ENCODE measurements at places on chromosomes 16 and 17.

DNA sequence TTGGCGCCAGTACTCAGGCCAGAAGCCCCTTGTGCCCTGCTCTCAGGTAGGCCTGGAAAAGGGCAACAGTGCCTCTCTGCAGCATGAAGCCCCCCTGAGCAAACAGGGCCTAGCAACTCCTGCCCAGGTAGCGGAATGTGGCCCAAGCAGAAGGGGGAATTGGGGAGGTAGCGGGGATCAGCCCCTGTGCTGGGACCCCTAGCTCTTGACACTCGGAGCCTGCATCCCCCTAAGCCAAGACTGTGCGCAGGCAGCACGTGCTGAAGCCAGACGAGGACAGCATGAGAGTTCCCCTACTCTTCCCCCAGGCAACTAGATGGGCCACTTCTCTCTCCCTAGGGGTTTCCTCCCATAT is 823 bp upstream of the CD2BP2 start:
- DNase-seq, result no peak

- DNase-seq, result no peak
Measured at GRCh38 chr17:45129940-45130680, 2.2 kb downstream of the PLCD3 start.

DNA sequence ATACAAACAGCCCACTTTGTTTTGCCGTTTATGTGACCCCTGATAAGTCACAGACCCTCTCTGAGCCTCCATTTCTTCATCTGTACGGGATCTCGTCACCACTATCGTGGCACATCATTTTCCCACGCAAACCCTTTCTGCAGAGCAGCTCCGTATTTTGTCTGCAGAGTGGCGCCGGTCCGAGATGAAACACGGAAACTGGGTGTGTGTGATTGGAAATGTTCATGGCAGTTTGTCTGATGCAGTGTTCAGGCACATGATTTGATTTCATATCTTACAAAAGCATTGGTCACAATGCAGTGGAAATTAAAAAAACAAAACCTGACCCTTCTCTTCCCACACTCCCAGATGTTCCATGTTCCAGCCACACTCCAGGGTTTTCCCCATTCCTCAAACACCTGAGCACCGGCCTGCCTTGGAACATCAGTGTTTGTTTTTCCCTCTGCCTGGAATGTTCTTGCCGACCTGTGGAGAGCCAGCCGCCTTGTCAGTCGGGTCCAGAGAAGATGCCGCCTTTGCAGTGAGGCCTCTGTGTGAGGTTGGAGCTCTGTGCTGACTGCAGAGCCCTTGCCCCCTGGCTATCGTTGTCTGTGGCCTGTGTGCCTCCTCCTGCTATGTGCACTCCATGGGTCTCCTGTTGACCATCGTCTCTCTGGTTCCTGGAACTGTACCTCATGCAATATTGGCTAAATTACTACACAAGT is 39.2 kb downstream of the NT5M start:
- no peak for DNase-seq

DNA sequence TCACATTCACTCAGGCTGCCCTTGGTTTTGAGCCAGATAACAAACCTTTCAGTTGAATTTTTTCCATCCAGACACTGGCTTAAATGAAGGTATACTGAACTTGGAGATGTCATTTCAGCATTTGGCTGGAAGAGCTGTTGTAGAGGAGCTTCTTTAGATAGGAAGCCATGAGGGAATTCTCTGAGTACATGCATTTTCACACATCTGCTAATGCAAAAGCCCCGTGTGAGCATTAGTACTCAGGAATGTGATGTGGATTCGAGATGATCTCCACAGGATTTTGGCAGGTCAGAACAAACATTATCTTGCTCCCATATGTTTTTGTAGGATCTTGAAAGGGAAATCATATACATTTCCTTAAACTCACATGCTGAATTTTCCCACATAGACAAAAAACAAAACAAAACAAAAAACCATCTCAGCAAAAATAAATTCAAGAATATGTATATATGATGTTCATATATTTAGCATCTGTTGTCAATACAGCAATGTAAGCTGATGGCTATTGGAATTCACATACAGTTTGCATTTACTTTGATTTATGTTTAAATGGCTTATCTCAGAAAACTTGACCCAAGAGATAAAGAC is 277.2 kb upstream of the TBX2 start:
- DNase-seq, result no peak

GRCh38 chr16:88839026-88839529 is 17.7 kb downstream of the GALNS start:
- DNase-seq, result no peak

- no peak for DNase-seq
Measured at GRCh38 chr17:69246726-69247375, 18.2 kb upstream of the ABCA10 start.

GRCh38 chr16:81831722-81832126 is 52.6 kb downstream of the PLCG2 start:
- DNase-seq, result peak; percentile 46

GRCh38 chr17:80002690-80003490 is 32.8 kb downstream of the TBC1D16 start:
- DNase-seq, result no peak

DNA sequence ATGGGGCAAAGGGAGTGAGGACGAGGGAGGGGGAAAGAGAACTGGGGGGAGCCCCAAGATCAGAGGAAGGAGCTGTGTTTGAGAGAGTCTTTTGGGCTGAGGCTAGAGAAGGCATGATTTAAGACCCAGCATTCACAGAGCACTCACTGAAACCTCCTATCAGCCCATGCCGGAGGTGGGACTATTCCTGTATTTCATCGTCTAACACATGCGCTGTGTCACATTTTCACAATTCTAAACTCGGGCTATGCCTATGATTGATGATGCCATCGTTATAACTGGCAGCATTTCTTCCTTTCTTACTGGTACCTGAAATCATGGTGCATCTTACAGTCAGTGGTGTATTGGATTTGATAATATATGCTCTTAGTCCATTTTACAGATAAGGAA is 3.5 kb downstream of the FAM171A2 start:
- no peak for DNase-seq

DNA sequence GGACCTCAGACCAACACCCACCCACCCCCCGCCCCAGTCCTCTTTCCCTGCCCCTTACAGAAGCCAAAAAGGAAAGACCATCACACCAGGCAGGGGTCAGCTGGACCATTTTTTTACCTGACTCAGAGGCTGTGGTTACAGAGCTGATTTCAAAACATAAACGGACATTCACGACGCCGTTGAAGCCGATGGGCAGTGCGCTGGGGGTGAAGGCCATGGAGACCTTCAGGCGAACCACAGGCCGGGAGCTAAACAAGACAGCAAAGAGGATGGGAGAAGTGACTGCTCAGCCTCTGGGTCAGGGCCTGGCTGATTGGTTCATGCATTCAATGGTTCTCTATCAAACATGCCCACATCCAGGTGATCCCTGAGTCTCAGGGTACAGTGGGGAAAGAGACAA is 24.1 kb downstream of the HASPIN start:
- DNase-seq, result no peak

GRCh38 chr16:31453255-31454204 is 5.8 kb upstream of the ARMC5 start:
- no peak for DNase-seq

GRCh38 chr16:53482123-53482522 is 20.9 kb downstream of the AKTIP start:
- DNase-seq, result no peak

Measured in left hindlimb (tissue), 1 donor.